ENCODE measurements at places on chromosomes 3 and 15. TPM values are rescaled to one million over a fixed set of nuclear protein-coding genes. Genes with fewer than 3 reads are reported as not detected.

SOX14 gene
- total RNA-seq, result 0.29 TPM

GNAT1 gene
- total RNA-seq, result not detected

RAB6B gene
- 21.2 TPM for total RNA-seq

DPPA2 gene
- total RNA-seq, result 0.36 TPM

EPHB3 gene
- total RNA-seq, result 65.0 TPM

KCNH8 gene
- total RNA-seq, result 1.2 TPM

VILL gene
- total RNA-seq, result 14.2 TPM

ACOX2 gene
- total RNA-seq, result 5.6 TPM

EFCC1 gene
- 0.29 TPM for total RNA-seq

KCNMB3 gene
- total RNA-seq, result 2.0 TPM

SLC28A1 gene
- total RNA-seq, result 0.31 TPM

SPATA12 gene
- not detected for total RNA-seq

CFAP91 gene
- total RNA-seq, result 2.1 TPM

GHSR gene
- not detected for total RNA-seq

CCDC39 gene
- not detected for total RNA-seq

KBTBD12 gene
- total RNA-seq, result not detected

CFAP100 gene
- 4.3 TPM for total RNA-seq

FETUB gene
- not detected for total RNA-seq

CHRNA5 gene
- total RNA-seq, result 11.5 TPM

MORC1 gene
- not detected for total RNA-seq

CSPG5 gene
- 2.1 TPM for total RNA-seq

ERICH6 gene
- total RNA-seq, result not detected

LRRK1 gene
- 2.0 TPM for total RNA-seq

ANKRD63 gene
- 1.5 TPM for total RNA-seq

CSPG4 gene
- 0.19 TPM for total RNA-seq

PAQR5 gene
- total RNA-seq, result 7.8 TPM

NUDT16 gene
- total RNA-seq, result 26.0 TPM

SKOR1 gene
- total RNA-seq, result 0.65 TPM

MYO1E gene
- 55.6 TPM for total RNA-seq

Measured in type B pancreatic cell (in vitro differentiated cells).